ENCODE measurements at places on chromosomes 3 and 15. TPM values are rescaled to one million over a fixed set of nuclear protein-coding genes. Genes with fewer than 3 reads are reported as not detected.
A peak's percentile ranks its signal among the peaks of the same experiment; 100 is the strongest.

GRCh38 chr3:38147421-38147820 lies 9.0 kb downstream of the MYD88 start:
- no peak for DNase-seq
- H3K27ac ChIP-seq, result no peak overlapping the region
- H3K27me3 ChIP-seq, result no peaks in the 10 kb centered on the region
- no peaks in the 10 kb centered on the region for H3K36me3 ChIP-seq

GRCh38 chr15:25740383-25741255 lies 122.5 kb downstream of the ATP10A start:
- no peak for DNase-seq
- no peak overlapping the region for H3K4me3 ChIP-seq
- H3K4me1 ChIP-seq, result peaks cover 19% of the 10 kb centered on the region
- H3K36me3 ChIP-seq, result no peaks in the 10 kb centered on the region

DNA sequence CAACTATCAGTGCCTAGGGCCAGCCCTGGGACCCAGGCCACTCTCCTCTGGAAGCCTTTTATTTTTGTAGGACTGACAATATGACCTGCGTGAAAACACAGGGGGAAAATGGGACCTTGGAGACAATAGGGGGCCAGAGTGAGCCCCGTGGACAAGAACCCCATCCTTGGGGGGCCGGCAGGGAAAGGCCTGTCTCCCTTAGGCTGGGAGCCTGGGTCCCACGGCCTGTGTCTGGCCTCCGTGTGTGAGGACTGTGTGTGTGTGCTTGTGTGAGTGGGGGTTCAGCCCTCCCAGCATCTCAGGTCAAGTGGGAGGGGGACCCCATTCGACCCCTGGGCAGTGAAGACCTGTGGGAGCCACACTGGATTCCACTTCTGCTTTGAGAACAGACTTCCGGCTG lies 53.3 kb downstream of the EXOG start:
- no peak overlapping the region for H3K4me3 ChIP-seq
- H3K27ac ChIP-seq, result no peak overlapping the region
- H3K27me3 ChIP-seq, result no peaks in the 10 kb centered on the region
- DNase-seq, result no peak

- DNase-seq, result no peak
- no peak overlapping the region for H3K27ac ChIP-seq
- H3K36me3 ChIP-seq, result peaks cover 30% of the 10 kb centered on the region
- no peak overlapping the region for H3K4me3 ChIP-seq
Measured at GRCh38 chr15:65451989-65452388, 29.2 kb upstream of the IGDCC4 start.

- peaks cover 48% of the 10 kb centered on the region for H3K4me1 ChIP-seq
- H3K36me3 ChIP-seq, result peaks cover 18% of the 10 kb centered on the region
- H3K27ac ChIP-seq, result no peak overlapping the region
- DNase-seq, result no peak
- no peaks in the 10 kb centered on the region for H3K27me3 ChIP-seq
- no peak overlapping the region for H3K4me3 ChIP-seq
Measured at GRCh38 chr3:58077596-58078285, 69.5 kb downstream of the FLNB start.

GRCh38 chr3:40532252-40532651 lies 7.5 kb downstream of the ZNF621 start:
- no peak for DNase-seq
- peaks cover 84% of the 10 kb centered on the region for H3K36me3 ChIP-seq
- no peak overlapping the region for H3K4me3 ChIP-seq
- no peaks in the 10 kb centered on the region for H3K27me3 ChIP-seq
- peaks cover 3% of the 10 kb centered on the region for H3K4me1 ChIP-seq

DNA sequence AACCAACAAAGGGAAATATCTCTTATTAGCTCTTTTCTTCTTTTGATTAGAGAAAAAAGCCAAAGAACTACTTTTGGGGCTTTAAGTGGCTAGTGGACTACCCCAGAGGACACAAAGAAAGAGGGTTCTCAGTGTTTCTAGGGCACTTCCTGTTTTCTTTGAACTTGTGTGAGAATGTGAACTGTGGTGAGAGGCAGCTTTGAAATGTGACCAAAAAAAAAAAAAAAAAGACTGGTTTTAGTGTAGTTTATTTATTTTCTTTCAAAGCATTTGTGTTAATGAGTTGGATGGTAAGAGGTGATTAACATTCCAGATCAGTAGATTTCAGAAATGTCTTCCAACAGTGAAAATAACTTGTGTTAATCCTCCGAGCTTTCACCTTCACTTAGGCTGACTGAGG lies 32.4 kb downstream of the SELENOT start:
- H3K36me3 ChIP-seq, result peaks cover 6% of the 10 kb centered on the region
- peaks cover 31% of the 10 kb centered on the region for H3K4me1 ChIP-seq
- no peaks in the 10 kb centered on the region for H3K27me3 ChIP-seq

- no peak overlapping the region for H3K4me3 ChIP-seq
- H3K4me1 ChIP-seq, result peaks cover 6% of the 10 kb centered on the region
- no peaks in the 10 kb centered on the region for H3K36me3 ChIP-seq
- DNase-seq, result no peak
- no peak overlapping the region for H3K27ac ChIP-seq
- H3K27me3 ChIP-seq, result peaks cover 27% of the 10 kb centered on the region
Measured at GRCh38 chr15:40250771-40251483, 12.1 kb downstream of the PAK6 start.

DNA sequence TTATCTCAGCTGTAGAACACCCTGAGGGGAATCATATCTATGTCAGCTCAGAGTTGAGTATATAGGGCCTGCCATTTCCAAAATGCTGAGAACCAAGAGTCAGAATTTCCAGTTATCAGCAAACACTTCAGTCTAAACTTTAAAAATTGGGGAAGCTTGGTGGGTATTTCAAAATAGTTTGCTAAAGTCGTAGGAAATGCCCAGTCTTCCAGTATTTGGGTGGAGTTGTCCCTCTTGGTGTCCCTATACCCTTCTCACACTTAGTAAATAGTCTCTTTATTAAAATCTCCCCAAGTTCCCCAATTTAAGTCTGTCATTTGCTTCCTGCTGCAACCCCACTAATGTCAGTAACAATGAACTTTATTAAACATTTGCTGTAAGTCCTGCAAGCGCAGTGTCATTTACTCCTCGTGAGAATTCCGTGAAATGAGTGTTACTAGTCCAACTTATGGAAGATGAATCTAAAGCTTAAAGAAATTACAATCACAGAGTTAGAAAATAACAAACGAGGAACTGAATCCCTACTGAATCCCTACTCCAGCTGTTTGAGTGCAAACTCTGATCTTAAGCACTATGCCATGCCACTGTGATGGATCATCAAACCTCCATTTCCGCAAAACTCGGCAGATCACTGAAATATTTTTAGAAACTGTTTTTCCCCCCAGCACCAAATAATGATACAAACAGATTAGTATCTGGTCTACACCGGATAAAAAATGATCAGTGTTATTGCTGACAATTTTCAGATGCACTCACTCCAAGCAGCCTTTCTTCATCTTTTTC lies 341.7 kb upstream of the PROK2 start:
- H3K4me1 ChIP-seq, result peaks cover 9% of the 10 kb centered on the region
- H3K27me3 ChIP-seq, result peaks cover 3% of the 10 kb centered on the region
- DNase-seq, result no peak
- no peaks in the 10 kb centered on the region for H3K36me3 ChIP-seq
- H3K27ac ChIP-seq, result no peak overlapping the region

- no peaks in the 10 kb centered on the region for H3K4me1 ChIP-seq
- H3K4me3 ChIP-seq, result no peak overlapping the region
- no peak for DNase-seq
- no peak overlapping the region for H3K27ac ChIP-seq
Measured at GRCh38 chr15:73856458-73857192, 16.7 kb upstream of the TBC1D21 start.

- DNase-seq, result no peak
- H3K36me3 ChIP-seq, result no peaks in the 10 kb centered on the region
- no peak overlapping the region for H3K27ac ChIP-seq
- H3K4me1 ChIP-seq, result no peaks in the 10 kb centered on the region
- no peaks in the 10 kb centered on the region for H3K27me3 ChIP-seq
Measured at GRCh38 chr3:14797731-14798130, 21.0 kb upstream of the FGD5 start.

- H3K27ac ChIP-seq, result no peak overlapping the region
- no peaks in the 10 kb centered on the region for H3K4me1 ChIP-seq
- H3K4me3 ChIP-seq, result no peak overlapping the region
- DNase-seq, result no peak
Measured at GRCh38 chr3:181999314-181999713, 287.6 kb downstream of the SOX2 start.

- peaks cover 7% of the 10 kb centered on the region for H3K27me3 ChIP-seq
- no peak overlapping the region for H3K4me3 ChIP-seq
- no peaks in the 10 kb centered on the region for H3K4me1 ChIP-seq
- peaks cover 10% of the 10 kb centered on the region for H3K36me3 ChIP-seq
- no peak for DNase-seq
Measured at GRCh38 chr3:94132777-94133176, 69.9 kb downstream of the NSUN3 start.

GRCh38 chr3:1131166-1131565 lies 38.3 kb downstream of the CNTN6 start:
- no peaks in the 10 kb centered on the region for H3K36me3 ChIP-seq
- DNase-seq, result no peak
- H3K4me3 ChIP-seq, result no peak overlapping the region
- no peak overlapping the region for H3K27ac ChIP-seq
- H3K27me3 ChIP-seq, result no peaks in the 10 kb centered on the region

DNA sequence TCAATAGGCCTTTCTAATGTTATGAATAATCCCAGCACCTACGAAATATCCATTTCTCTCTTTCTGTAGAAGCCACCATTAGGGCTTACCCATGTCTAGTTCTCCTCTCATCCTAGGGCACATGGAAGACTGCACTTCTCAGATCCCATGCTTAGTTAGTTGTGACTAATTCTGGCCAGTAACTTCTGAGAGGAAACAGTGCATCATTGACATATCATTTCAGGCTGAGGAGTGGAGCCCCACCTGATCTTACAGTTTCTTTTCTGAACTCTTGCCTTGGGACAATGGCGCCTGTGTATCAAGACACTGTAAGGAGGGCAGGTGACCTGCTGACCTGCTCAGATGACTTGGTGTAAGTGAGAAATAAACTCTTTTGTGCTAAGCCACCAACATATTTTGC lies 39.4 kb upstream of the TBL1XR1 start:
- H3K4me3 ChIP-seq, result no peak overlapping the region
- H3K4me1 ChIP-seq, result peaks cover 11% of the 10 kb centered on the region
- DNase-seq, result peak; percentile 22
- H3K36me3 ChIP-seq, result no peaks in the 10 kb centered on the region

GRCh38 chr15:99683000-99683670 lies 50.1 kb downstream of the LYSMD4 start:
- peak overlapping the region; percentile 81 for H3K27ac ChIP-seq
- H3K27me3 ChIP-seq, result no peaks in the 10 kb centered on the region
- no peak for DNase-seq
- H3K36me3 ChIP-seq, result peaks cover 37% of the 10 kb centered on the region
- peaks cover 22% of the 10 kb centered on the region for H3K4me1 ChIP-seq
- H3K4me3 ChIP-seq, result no peak overlapping the region

- no peak overlapping the region for H3K27ac ChIP-seq
- H3K36me3 ChIP-seq, result peaks cover 2% of the 10 kb centered on the region
- H3K27me3 ChIP-seq, result no peaks in the 10 kb centered on the region
- no peak for DNase-seq
- no peaks in the 10 kb centered on the region for H3K4me1 ChIP-seq
Measured at GRCh38 chr3:165382672-165383071, 186.5 kb upstream of the SLITRK3 start.

DNA sequence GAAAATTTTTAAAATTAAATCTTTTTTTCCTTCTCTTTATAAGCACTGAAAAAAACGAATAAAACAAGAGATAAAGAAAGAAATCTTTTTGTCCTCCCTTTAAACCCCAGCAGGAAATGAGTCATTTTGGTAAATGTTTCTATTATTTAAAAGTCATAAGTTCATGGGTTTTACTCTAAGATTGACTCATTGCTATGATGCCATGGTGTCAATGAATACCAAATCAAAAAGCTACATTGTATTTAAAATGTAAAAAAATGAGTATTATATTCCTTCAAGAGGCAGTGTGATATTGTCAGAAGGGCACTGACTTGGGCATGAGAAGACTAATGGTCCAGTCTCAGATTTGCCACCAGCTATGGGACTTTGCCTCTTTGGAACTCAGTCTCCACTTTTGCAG lies 303.4 kb upstream of the DNAJC19 start:
- peaks cover 1% of the 10 kb centered on the region for H3K27me3 ChIP-seq
- no peak for DNase-seq
- H3K4me1 ChIP-seq, result no peaks in the 10 kb centered on the region
- H3K4me3 ChIP-seq, result no peak overlapping the region
- no peaks in the 10 kb centered on the region for H3K36me3 ChIP-seq

DNA sequence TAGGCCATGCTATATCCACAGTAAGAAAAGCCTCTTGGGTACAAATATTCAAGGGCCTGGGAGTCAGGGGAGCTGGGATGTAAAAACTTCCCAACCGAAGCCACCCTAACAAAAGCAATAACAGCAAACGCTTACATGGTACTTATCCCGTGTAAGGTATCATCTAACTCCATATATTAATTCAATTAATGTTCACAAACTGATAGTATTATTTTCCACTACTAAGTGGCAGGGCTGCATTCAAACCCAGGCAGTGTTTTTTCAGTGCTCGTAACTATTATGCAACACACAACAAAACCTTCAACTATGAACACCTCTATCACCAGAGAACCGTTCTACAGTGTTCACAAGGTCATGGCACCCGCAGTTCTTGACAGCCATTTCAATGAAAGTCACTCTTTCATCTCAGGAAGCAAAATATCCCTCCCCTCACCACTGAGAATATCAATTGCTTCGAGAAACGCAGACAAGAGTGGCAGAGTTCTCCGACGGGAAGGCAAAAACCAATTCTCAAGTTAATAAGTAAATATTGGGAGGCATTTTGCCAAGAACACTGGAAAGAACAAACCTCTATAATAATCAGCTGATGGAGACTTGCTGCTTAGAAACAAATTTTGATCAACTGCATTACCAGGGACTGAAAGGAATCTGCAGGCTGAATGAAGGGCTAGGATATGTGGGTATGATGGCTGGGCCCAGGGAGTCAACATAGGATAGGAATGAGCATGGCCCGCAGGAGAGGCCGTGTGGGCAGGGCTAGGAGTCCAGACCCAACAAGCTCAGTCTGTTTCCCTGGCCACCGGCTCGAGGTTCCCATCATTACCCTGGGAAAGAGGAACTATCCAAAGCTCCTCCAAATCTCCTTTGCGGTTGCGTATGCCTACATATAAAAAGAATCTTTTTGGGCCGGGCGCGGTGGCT lies 72.3 kb downstream of the XXYLT1 start:
- H3K4me1 ChIP-seq, result peaks cover 21% of the 10 kb centered on the region
- no peaks in the 10 kb centered on the region for H3K27me3 ChIP-seq
- no peak overlapping the region for H3K27ac ChIP-seq
- no peak for DNase-seq
- no peak overlapping the region for H3K4me3 ChIP-seq

Gene DLL4
- total RNA-seq, result 0.18 TPM

Gene TMCO5A
- total RNA-seq, result not detected

Gene PEX5L
- 0.35 TPM for total RNA-seq

Gene B3GNT5
- 20.2 TPM for total RNA-seq

Gene VPS39
- 49.5 TPM for total RNA-seq

Gene GLDN
- total RNA-seq, result not detected

Gene SLC9C1
- not detected for total RNA-seq

Gene GOLGA6B
- total RNA-seq, result not detected

Gene SLC22A14
- not detected for total RNA-seq

Gene MAP1A
- total RNA-seq, result 1.3 TPM

Gene SNTN
- total RNA-seq, result not detected

Gene PLSCR2
- not detected for total RNA-seq

Gene CILP
- total RNA-seq, result not detected

Gene NRG4
- total RNA-seq, result not detected

Gene EFCAB12
- 0.73 TPM for total RNA-seq

All from activated CD4-positive, alpha-beta T cell treated with anti-CD3 and anti-CD28 coated beads for 36 hours (primary cell).